ENCODE measurements at places on chromosomes 3 and 15.

GRCh38 chr3:138949445-138950005 is 2.5 kb downstream of the FOXL2NB start:
- DNase-seq: no peak

- no peak for DNase-seq
Measured at GRCh38 chr3:64216274-64217147, 8.8 kb downstream of the PRICKLE2 start.

DNA sequence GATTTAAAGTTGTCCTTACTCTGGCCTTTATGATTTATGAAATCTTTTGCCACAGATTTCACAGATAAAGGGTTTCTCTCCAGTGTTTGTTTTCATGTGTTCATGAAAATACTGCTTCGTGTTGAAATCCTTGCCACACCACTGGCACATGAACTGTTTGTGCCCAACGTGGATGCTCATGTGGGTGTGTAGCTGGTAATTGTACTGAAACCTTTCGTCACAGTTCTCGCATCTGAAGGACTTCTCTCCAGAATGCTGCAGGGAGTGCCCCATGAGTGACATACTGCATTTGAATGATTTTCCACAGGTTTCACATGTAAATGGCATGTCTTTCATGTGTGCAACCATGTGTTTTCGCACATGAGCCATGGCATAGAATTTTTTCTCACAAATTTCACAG is 111.9 kb downstream of the DOCK3 start:
- no peak for DNase-seq

GRCh38 chr3:35679409-35680080 is 40.2 kb downstream of the ARPP21 start:
- no peak for DNase-seq

GRCh38 chr3:143366672-143367071 is 247.1 kb downstream of the CHST2 start:
- no peak for DNase-seq

- DNase-seq: no peak
Measured at GRCh38 chr3:129087138-129087702, 26.6 kb downstream of the GP9 start.

- DNase-seq: peak; percentile 4
Measured at GRCh38 chr15:97961067-97961954, 808 bp downstream of the ARRDC4 start.

DNA sequence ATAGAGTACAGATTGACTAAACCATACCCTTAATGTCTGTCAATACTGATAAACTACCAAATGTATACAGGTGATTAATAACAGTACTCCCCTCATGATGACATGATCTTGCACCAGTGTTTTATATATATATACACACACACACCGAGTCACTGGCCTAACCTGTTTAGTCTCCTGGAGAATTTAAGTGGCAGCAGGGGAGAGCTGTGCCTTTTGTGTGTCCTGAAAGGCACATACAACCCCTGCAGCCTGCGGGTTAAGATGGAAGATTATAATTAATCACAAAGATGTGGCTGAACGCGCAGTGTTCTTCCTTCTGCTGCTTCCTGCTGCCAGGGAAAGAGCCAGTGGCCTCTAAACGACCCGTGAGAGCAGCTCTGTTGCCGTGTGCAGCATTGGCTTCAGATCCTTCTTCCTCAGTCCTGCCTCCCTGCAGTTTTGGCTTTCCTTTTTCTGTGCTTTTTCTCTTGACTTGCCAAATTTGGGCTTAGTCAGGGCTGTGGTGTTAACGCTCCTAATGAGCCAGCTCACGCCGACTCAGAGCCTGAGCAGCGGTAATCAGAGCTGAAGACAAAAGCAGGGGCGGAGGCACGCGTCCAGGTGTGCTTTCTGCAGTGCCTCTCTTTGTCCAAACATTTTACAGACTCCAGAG is 42.5 kb upstream of the UBE3A start:
- DNase-seq: no peak

DNA sequence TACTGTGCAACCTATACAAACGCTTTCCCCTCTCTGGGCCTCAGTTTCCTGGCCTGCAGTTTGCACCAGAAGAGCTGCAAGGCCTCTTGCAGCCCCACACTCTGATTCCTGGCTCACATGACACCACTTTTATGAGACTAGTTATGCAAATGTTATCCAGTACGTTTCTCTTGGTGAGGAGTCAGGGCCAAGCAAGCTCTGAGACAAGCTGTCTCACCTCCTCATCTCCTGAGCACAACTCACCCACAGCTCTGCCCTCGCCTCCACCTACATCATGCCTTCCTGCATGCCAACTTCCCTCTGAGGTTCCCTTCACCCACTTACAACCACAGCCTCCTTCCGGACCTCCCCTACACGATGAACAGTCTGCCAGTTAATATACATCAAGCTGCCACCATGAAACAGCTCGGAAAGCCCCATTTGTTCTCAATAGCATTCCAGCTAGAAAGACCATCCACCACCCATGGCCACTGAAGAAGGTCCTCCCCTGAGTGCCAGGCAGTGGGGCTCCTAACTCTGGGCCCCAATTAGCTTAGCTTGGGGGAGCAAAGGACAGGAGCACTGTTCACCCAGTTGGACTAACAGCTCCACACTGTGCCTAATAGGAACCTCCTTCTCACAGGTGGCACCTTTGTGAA is 25.0 kb downstream of the CRYGS start:
- DNase-seq: peak; percentile 62

- DNase-seq: no peak
Measured at GRCh38 chr15:45307230-45307924, 55.3 kb downstream of the SLC28A2 start.

GRCh38 chr15:100353449-100353848 is 11.7 kb upstream of the ADAMTS17 start:
- DNase-seq: no peak

DNA sequence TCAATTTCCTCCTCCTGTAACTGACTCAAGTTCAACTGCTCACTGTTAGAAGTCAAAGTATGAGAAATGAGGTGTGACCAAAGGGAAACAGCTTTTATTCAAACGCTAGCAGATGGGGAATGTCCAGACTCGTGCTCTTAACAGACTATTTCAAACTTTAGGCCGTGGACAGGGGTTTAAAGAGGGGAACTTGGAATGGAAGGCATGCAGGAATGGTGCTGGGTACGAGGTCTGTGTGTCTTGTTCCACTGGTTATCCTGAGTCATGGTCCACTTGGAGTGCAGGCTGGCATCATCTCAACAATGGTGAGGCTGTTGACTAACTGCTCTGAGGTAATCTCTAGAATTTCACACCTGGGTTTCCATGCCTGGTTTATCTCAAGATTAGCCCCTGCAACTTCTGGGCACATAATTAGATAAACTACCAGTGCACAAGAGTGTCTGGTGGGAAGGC is 22.9 kb upstream of the DNAAF4 start:
- no peak for DNase-seq

DNA sequence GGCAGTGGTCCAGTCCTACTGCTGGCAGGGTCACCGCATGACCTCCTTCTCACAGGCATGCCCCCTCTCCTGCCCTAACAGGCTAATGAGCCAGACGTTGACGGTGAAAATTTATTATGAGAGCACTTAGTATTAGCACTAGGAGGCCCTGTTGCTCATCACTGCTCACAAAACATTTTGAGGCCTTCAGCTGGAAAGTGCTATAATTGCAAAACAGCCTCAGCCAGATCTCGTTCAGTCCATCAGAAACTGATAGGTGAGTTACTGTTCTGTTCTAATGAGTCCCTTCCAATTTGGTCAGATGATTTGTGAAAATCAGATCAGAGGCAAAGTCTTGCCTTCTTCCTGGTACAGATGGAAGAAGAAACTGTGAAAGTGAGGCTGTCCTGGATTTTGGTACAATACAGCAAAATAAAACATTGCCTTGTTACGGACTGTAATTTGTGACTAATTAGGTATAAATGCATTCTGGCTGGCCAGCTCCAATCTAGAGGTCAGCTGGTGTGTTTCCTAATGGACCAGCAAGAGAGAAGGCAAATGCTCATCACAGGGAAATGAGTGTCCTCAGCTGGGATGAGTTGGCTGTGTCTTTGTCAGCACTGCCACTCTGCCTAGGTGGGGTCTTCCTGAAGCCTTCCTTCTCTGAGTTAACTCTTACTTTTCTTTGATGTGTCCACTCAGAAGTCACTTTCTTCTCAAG is 316.8 kb downstream of the CHST2 start:
- DNase-seq: no peak

DNA sequence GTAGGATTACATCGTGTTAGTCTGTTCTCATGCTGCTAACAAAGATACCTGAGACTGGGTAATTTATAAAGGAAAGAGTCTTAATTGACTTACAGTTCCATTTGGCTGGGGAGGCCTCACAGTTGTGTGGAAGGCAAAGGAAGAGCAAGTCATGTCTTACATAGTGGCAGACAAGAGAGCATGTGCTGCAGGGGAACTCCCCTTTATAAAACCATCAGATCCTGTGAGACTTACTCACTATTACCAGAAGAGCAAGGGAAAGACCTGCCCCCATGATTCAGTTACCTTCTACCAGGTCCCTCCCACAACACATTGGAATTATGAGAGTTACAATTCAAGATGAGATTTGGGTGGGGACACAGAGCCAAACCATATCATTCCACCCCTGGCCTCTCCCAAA is 3.4 kb downstream of the SLC25A26 start:
- no peak for DNase-seq

GRCh38 chr3:129592381-129593131 is 13.9 kb downstream of the PLXND1 start:
- DNase-seq: no peak

Measured in activated T-cell treated with anti-CD3 and anti-CD28 coated beads, Interleukin-2, amount 50 U/mL, for 4 hours (primary cell).